NCI-H2227 treated with DMSO at 0.1 percent for 48 hours (cell line): ENCODE measurements at places on chromosomes 7 and 10.
A peak's percentile ranks its signal among the peaks of the same experiment; 100 is the strongest.

DNA sequence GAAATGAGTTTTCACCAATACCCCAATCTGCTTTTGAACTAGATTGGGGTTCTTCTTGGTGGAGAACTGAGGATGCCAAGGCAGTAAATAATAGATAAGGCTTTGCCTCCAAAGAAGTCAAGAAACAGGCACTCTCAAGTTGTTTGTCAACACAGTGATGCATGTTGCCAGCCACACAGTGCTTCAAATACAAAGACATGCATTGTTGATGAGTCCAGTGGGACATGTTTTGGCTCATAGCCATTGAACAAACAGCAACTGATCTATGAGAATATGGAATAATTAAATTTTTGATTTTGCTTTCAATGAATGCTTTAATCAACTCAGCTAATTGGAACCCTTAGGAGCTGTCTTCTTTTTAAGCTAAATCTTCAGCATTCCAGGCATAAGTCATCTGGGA, 346.4 kb downstream of the THSD7A start:
- no peak for DNase-seq

GRCh38 chr10:100482181-100482833, 19.5 kb downstream of the WNT8B start:
- peak; percentile 46 for DNase-seq

DNA sequence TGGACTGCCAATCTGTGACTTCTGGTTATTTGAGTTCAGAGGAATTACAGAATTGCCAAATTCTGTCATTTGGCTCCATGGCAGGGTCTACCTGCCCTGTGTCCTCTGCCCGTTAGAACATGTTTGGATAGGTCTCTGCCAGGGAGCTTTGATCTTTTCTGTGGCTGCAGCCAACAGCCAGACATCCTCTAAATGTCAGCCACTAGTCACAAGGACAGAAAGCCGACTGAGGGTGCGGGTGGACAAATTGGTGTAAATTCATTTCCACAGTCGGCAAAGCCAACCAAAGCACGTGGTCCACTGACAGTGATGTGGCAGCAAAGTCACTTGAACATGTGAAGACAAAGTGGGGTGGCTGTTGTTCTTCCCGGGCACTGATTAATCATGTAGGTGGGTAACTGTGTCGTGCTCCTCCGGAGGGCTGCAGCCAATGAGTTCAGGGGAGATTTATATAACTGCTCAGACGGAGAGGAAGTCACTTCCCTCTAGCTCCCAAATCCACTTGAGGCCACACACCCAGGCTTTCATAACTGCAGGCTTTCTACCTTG, 26.7 kb upstream of the CAMK1D start:
- DNase-seq = no peak

GRCh38 chr10:43594944-43595589, 11.2 kb upstream of the ZNF485 start:
- DNase-seq = no peak

GRCh38 chr10:128411643-128412042, 285.4 kb upstream of the MKI67 start:
- DNase-seq = no peak

- no peak for DNase-seq
Measured at GRCh38 chr7:100515072-100515532, 23.9 kb upstream of the AGFG2 start.

GRCh38 chr10:60099998-60100747, 193.8 kb upstream of the CCDC6 start:
- peak; percentile 21 for DNase-seq

DNA sequence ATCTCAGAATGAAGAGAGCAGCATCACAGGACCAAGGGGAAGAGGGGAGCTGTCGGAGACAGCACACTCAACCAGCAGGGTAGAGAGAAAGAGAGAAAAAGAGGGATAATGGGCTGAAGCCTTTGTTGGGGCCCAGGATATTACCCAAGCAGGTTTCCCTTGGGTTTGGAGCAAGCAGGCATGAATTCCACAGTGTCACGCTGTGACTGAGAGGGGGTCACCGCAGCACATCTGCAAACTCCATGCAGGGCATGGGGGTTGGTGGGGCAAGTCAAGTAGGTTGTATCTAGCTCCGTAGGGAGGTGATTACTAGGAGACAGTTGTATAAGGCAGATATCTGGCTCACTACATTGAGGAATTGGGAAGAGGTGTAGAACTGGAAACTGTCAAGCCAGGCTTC, 42.2 kb upstream of the SEMA3E start:
- DNase-seq = no peak

- DNase-seq = no peak
Measured at GRCh38 chr10:131784363-131785120, 116.3 kb upstream of the PPP2R2D start.

GRCh38 chr7:157602156-157602555, 265.4 kb downstream of the DNAJB6 start:
- DNase-seq = no peak

- DNase-seq = no peak
Measured at GRCh38 chr7:143104759-143105158, 27.1 kb upstream of the PIP start.

GRCh38 chr10:44024356-44025116, 360.4 kb downstream of the CXCL12 start:
- DNase-seq = no peak
